ENCODE measurements at places on chromosomes 12 and 14. TPM values are rescaled to one million over a fixed set of nuclear protein-coding genes. Genes with fewer than 3 reads are reported as not detected.

CISTR gene
- not detected for total RNA-seq

TPH2 gene
- not detected for total RNA-seq

KERA gene
- total RNA-seq: not detected

SP1 gene
- total RNA-seq: 75.7 TPM

EDDM3A gene
- not detected for total RNA-seq

RDH12 gene
- total RNA-seq: not detected

VTI1B gene
- 72.9 TPM for total RNA-seq

CD4 gene
- 279 TPM for total RNA-seq

DAO gene
- total RNA-seq: not detected

GEMIN2 gene
- total RNA-seq: 17.9 TPM

ZNF84 gene
- total RNA-seq: 23.5 TPM

CD163L1 gene
- total RNA-seq: not detected

GPR65 gene
- total RNA-seq: 13.8 TPM

BLOC1S1 gene
- 115 TPM for total RNA-seq

ADAMTS20 gene
- not detected for total RNA-seq

MIP gene
- total RNA-seq: not detected

OR4E2 gene
- total RNA-seq: not detected

FAM186B gene
- total RNA-seq: 0.29 TPM

CCDC184 gene
- 0.12 TPM for total RNA-seq

PPP1R36 gene
- total RNA-seq: not detected
